ELF-1 (cell line): ENCODE measurements at places on chromosomes 2 and 18.

GRCh38 chr2:138779406-138779780 lies 797 bp downstream of the NXPH2 start:
- no peak for DNase-seq

DNA sequence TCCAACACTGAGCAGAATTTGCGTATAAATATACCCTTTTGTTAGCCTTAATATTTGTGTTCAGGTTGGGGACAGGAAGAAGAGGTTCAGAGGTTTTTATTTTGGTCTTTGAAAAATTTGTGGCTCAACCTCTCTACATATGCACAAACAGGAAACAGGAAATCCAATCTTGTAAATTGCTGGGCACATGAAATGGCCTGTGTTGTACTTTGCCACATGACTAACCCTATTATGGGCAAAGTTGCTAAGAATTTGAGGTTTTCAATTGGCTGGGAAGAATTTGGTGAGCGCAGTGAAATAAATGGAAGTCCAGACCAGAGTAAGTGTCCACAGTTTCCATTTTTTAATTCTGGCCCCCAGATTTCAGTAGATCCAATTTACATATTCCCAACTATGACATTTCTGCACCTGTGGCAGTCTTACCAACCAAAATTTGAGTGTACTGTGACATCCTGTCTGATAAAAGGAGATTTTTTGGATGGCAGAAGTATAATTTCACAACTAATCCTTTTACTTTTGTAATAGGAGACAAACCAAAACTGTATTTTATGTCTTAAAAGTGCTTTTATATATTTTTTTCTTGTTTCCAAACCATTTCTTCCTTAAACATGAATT lies 63.6 kb downstream of the COX7A2L start:
- no peak for DNase-seq

DNA sequence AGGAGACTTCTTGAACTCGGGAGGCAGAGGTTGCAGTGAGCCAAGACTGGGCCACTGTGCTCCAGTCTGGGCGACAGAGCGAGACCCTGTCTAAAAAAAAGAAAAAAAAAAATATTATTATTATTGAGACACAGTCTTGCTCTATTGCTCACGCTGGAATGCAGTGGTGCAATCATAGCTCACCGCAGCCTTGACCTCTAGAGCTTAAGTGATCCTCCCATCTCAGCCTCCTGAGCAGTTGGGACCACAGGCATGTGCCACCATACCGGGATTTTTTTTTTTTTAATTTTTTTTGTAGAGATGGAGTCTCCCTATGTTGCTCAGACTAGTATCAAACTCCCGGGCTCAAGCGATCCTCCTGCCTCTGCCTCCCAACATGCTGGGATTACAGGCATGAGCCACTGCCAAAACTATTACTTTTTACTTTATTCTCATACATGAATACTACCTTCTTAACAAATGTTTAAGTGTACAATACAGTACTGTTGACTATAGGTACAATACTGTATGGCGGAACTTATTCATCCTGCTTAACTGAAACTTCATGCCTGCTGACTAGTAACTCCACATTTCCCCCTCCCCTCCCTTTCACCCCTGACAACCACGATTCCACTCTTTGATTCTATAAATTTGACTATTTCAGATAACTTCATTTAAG lies 15.5 kb downstream of the FBXO11 start:
- DNase-seq: no peak

- no peak for DNase-seq
Measured at GRCh38 chr2:10522726-10523405, 74.7 kb upstream of the ODC1 start.

- no peak for DNase-seq
Measured at GRCh38 chr2:163062524-163062923, 224.0 kb upstream of the KCNH7 start.

GRCh38 chr2:159926695-159927094 lies 128.7 kb upstream of the CD302 start:
- DNase-seq: no peak

- DNase-seq: no peak
Measured at GRCh38 chr2:9824956-9825720, 18.1 kb upstream of the TAF1B start.

DNA sequence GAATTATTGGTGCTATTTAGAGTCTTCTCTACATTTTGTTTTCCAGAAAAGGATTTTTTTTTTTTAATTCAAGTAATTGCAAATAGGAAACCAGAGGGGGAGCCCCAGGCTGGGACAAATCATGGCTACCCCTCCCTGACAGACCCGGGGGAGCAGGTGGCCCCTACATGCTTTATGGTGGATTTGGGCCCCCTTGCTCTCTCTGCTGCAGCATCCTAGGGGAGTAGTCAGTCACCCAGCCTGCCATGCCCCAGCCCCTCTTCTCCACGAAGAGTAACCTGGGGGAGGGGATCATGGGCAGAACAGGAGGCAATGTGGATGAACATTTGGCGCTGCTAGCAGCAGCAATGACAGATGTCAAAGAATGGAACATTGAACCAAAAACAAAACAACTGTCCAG lies 4.6 kb downstream of the C2orf81 start:
- DNase-seq: no peak

DNA sequence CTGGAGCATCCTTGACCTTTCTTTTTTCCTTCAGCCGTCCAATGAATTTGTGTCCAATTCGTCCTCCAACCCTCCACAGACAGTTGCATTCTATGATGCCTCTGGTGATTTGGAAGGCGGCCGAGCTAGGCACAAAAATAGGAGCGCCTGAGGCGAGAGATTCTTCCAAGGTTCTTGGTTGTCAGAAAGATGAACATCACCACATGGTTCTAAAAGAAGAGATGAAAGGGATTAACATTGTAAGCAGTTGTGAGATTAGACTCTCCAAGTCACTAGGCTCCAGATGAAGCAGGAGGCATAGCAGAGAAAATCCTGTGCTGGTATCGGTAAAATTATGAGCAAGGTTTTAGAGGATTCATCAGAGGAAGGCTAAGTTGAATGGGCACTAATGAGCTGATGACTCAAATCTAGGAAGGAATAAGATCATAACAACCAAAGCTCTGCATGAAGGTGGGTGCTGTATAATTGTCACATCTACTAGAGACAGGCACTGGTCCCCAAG lies 75.4 kb upstream of the MAP4K3 start:
- no peak for DNase-seq

DNA sequence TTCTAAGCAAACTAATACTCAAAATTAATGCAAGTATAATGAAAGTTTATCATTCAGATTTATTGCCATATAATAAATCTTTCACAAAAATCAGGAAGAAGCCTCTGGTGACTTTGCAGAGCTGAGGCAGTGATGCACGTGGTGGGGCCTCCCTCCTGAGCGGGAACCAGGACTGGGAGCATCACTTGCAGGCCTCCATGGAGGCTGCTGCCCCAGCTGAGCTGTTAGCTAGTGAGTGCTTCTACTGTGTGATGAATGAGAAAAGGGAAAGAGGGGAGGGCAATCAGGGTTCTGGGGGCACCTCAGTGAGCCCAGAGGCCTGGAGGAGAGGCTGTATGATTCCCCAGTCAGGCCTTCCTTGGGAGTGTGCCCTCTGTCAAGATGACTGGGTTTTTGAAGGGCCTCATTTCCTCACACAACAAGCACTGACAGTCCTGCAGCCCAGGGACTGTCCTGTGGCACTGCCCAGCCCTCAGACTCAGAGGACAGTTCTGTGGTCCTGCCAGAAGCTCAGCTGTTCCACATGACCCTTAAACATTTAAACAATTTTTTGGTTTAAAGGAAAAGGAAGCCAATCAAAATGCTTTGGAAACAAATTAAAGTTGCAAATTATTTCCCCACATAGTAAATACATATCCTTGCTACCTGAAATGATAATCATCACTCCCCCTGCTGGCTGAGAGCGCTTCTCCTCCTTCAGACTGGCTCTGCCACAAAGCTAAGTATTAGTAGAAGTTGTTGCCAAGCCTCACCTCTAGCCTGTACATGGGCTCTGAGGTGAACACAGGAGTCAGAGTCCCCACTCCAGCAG lies 90.9 kb upstream of the SMAD7 start:
- no peak for DNase-seq

DNA sequence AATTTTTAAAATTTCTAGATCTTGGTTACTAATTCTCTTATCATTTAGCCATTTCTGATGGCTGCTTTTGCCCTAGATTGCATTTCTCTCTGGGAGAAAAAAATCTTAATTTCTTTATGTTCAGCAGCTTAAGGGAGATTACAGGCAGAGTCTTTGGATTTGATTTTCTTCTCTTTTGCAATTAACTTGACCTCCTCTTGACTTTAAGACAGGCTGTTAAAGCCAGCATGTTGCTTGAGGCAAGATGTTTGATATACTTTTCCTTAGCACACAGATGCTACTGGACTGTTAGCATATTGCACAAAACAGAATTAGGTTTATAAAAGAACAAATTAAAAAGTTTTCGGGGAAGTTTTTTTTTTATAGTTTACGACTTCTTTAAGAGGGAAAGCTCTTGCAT lies 50.0 kb downstream of the XRCC5 start:
- DNase-seq: no peak

DNA sequence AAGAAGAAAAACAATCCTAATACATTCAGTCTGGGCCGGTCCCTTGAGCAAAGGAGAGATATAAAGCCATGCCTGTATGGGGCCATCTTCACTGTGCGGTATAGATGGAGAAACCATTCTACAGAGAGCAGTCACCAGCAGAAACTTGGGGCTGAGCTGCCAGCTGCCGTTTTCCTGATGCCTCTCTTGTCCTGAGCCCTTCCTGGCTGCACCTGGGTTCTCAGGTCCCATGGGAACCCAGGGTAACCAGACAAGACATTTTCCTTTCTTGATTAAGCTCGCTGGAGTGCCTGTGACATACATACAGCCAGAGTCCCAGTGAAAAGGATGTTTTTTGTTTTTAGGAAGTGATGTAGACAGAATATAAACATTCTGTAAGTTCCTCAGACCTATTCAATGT lies 5.3 kb upstream of the METTL21A start:
- DNase-seq: no peak

GRCh38 chr2:215652388-215652787 lies 216.5 kb upstream of the FN1 start:
- no peak for DNase-seq

DNA sequence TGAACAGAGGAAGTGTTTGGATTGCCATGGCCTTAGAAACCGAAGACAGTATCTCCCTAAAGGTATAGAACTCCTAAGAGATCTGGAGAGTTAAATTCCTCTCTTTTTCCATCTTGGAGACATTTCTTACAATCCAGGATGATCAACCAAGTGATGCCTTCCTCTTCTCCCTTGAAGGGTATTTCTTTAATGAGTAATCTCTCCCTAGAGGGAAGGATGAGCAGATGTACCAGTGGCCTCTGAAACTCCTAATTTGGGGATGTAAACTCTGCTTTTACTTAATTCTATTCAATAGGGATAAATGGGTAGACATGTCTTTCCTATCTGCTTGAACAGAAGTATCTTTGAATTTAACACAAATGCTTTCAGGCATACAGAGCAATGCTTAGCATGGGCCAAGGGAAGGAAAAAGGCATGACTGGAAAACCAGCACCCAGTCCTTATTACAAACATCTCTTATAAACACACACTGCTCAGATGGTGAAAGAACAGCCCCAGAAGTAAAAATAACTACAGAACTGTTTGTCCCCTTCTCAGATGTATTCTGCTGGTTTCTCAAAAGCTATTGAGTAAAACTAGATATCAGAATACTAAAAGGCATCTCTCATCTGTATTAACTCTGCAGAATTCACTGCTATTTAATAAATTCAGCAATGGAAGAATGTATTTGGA lies 4.7 kb upstream of the THNSL2 start:
- DNase-seq: no peak

DNA sequence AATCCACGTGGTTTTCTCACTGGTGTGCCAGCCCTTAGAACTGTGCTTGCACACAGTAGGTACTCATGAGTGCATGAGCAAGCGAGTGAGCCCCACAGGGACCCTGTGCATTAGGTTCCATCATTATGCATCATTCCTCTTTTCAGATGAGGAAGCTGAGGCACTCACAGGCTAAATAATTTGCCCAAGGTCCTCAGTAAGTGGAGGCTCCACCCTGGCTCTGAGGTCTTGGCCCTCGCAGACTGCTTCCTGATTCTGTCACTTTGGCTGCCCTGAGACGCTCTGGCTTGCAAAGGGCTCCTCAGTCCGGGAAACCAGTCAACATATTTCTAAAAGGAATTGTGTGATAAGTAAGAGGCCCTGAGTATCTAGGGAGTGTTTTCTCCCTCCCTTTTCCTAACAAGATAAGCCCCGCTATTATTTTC lies 71.7 kb downstream of the IL1R2 start:
- peak; percentile 39 for DNase-seq

DNA sequence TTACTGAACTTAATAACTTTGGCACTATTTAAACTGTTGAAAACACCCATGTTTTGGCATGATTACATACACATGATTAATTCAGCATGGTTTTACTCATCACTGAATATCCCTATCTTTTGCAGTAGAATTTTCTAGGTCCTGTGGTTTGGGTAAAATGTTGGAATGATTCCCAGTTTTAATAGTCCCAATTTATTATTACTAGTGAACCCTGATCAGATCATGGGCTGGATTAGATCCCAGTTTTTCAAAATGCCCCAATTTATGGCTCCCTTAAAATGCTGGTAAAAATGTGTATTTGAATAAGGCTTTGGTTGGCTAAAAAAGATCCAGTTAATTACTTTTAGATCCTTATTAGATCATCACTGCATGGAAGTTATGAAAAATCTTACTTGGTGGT lies 273.6 kb upstream of the NRP2 start:
- no peak for DNase-seq

DNA sequence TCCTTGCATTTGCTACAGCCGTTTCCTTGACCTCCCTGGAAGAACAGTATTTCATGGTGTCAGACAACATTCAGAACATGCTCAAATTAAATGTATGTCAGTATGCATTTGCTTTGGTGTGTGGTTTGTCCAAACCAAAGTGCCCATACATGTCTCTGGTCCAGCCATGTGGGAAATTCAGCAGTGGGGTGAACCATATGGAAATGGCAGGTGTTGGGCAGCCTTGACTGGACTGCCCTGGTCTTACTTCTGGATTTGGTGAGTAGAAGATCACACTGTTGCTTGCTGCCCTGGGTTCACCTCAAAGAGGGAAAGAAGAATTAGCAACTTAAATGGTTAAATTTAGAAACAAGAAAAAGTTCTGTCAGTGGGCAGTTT lies 84.5 kb downstream of the MSH2 start:
- DNase-seq: no peak

- no peak for DNase-seq
Measured at GRCh38 chr2:229027353-229028105, 243.6 kb downstream of the PID1 start.

DNA sequence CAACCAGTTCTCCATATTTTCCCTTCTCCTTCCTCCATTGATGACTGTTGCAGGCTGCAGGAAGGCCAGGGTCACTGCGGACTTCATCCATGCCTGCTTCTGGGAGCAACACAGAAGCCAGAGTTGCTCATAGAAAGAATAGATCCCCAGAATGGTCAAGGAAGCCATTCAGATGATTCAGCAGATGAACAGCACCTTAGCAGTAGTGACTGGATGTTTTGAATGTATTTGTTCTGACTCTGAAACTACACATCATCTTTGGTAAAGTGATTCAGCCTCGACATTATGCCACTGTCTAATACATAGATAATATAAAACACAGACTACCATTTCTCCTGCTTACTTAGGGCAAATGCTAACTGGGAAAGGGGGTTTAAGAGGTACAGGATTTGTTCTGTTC lies 411.6 kb downstream of the RND3 start:
- DNase-seq: no peak

- no peak for DNase-seq
Measured at GRCh38 chr2:117801826-117802225, 12.7 kb upstream of the DDX18 start.

- DNase-seq: no peak
Measured at GRCh38 chr2:33298233-33298632, 178.2 kb upstream of the RASGRP3 start.

- no peak for DNase-seq
Measured at GRCh38 chr18:76281565-76281964, 213.5 kb downstream of the ZNF516 start.

- DNase-seq: no peak
Measured at GRCh38 chr18:70418546-70419311, 129.9 kb downstream of the SOCS6 start.
